Effector memory CD8-positive, alpha-beta T cell (primary cell): ENCODE measurements at places on chromosomes 1 and 21.
A peak's percentile ranks its signal among the peaks of the same experiment; 100 is the strongest.

GRCh38 chr1:220239966-220240365 lies 32.3 kb downstream of the RAB3GAP2 start:
- no peak for DNase-seq

DNA sequence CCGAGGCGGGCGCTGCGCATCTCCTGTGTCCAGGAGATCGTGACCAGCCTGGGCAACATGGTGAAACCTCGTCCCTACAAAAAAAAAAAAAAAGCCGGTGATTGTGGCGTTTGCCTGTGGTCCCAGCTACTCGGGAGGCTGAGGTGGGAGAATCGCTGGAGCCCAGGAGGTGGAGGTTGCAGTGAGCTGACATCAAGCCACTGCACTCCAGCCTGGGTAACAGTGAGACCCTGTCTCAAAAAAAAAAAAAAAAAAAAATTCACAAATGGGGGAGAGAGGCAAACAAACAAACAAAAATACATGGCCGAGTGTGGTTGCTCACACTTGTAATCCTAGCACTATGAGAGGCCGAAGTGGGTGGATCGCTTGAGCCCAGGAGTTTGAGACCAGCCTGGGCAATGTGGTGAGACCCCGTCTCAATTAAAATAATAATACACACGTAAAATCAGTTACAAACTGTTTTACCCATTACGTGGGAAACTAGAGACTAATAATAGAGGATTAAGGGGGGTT lies 758 bp downstream of the TATDN3 start:
- DNase-seq = no peak

DNA sequence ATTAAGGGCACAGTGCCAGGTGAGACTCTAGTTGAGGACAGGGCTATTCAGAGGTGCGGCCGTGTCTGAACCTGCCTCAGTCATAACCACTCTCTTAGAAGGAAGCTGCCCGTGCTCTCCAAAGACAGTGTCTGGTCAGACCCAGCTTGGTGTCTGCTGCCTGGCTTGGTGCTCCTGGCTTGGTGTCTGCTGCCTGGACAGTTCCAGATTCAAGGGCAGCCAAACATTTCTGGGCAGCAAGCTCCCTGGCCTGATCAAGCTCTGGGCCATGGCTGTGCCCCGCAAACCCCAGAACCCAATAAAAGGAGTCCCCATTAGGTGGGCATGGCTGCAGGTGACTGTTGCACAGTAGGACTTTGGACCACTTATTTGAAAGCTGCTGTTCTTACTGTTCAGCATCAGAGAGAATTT lies 27.7 kb downstream of the NEK2 start:
- no peak for DNase-seq

GRCh38 chr1:230502306-230502705 lies 76.2 kb upstream of the PGBD5 start:
- no peak for DNase-seq

- DNase-seq = no peak
Measured at GRCh38 chr1:52008071-52008809, 17.7 kb upstream of the RAB3B start.

GRCh38 chr1:155250633-155251449 lies 4.4 kb downstream of the ENTREP3 start:
- DNase-seq = peak; percentile 98

DNA sequence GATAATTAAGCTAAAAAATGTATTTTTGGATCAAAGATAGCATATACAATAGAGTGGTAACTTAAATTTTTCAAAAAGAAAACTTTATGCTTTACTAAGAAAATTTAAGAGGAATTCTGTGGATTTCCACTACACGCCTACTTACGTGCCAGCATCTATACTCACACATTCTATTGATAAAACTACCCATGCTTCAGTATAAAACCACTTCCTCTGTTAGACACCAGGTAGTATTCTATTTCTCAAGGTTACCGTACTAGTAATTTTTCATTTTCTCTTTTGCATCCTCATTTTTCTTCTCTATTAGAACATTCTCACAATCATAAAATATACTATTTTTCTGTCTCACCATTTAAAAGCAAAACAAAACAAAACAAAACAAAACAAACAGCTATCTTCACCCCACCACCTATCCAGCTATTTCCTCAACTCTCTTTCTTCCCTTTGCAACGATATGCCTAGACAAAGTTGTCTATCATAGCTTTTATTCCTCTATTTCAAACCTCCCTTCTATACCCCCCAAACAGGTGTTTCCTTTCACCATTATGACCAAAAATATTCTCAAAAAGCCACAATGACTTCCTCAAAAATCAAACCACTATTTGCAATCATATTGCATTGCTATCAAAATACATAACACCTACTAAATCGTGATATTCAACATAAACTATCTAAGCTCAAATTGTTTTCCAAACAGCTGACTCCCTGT lies 1652.0 kb downstream of the MRPL39 start:
- DNase-seq = no peak

DNA sequence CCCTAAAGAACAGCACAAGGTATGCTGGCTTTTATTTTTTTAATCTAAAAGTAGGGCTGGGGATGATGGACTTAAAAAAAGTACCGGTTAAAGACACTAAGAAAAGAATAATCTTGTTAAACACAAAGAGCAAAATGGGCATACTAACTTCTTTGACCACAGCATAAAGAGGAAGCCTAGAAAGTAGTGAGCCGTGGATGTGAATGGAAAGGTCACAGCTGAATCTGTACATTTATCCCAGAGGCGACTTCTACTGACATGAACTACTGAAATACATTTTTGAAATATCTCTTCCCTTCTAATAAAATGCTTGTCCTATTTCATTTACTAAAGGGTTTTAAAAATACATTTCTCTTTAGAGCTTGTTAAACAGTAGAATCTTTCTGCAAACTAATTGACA lies 140.7 kb downstream of the SLC45A1 start:
- no peak for DNase-seq

DNA sequence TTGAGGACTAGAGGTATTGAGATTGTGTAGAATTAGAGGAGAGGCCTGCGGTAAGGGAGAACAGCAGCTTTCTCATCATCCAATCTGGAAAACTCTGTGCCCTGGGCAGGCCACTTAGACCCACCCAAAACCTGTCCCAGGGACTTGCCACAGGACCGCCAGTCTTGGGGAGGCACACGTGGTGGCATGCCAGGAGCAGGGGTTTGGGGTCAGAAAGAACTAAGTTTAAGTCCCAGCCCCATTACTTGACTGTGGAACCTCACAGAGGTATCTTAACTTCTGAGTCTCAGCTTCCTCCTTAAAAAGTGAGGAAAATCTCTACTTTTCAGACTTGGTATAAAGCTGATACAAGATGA lies 356.6 kb downstream of the HHAT start:
- no peak for DNase-seq

DNA sequence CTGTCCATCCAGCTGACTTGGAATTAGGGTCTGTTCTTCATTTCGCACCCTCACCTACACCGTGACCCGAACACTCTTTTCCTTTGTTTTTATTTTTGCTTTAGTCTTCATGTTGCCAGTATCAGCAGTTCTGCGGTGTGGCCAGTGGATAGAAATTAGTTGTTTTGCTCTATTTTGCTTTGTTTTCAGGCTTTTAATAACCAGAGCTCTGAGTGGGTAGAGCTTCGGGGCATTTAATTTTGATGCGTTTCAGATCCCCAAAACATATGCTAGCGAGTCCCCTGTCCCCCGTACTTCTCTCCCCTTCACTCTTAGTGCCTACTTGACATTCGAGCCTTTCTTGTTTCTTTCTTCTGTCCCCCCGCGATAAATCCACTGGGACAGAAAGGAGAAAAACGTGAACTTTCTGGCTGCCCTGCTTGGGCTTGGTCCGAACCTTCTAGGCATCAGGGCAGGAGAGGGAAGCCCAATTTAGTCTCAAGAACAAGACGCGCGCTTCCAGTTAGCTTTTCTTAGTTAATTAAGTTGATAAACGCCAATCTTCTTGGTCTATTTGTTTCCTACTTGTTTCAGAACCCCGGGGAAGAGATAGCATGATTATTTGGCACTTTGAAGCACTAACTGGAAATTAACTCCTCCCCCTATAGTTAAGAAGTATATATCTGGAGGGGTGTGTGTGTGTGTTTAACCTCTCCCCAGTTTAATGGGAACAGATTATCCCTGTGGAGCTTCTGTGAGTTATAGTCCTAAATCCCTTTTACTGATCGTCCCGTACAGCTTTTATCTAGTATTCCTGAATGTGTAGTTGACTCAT lies 839 bp downstream of the SWT1 start:
- no peak for DNase-seq

DNA sequence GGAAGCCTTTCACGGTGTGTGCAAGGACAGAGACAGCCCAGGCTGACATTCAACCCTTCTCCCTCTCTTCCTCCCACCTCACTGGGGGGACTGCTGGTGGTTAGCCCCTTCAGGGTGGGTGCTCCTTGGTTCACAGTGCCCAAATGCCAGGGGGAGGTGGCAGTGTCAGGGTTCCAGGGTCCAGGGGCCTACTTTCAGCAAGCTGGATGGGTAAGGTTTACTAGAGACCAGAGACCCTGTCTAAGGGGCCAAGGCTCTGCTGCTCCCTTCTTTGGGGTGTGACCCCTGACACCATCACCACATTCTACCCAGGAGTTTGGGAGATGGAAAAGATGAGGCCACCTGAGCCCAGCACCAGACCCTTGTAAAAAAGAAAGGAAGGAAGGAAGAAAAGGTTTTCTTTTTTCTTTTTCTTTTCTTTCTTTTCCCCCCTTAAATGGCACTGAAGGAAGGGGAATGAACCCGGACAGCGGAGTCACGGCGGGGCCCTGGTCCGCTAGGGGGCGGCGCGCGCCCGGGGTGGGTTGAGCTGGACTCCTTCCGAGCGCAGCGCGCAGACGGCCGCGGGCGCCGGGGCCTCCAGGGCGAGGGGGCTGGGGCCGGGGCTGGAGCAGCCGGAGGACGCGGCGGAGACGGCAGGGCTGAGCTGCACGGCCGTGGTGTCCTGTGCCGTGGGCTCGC lies 18.8 kb downstream of the KNCN start:
- DNase-seq = peak; percentile 74

- DNase-seq = no peak
Measured at GRCh38 chr1:4962836-4963235, 308.4 kb downstream of the AJAP1 start.

- DNase-seq = no peak
Measured at GRCh38 chr1:206004826-206005225, 1.6 kb upstream of the RAB7B start.
